LHCN-M2 (cell line): ENCODE measurements at places on chromosomes 5 and 9. TPM values are rescaled to one million over a fixed set of nuclear protein-coding genes. Genes with fewer than 3 reads are reported as not detected.

DNA sequence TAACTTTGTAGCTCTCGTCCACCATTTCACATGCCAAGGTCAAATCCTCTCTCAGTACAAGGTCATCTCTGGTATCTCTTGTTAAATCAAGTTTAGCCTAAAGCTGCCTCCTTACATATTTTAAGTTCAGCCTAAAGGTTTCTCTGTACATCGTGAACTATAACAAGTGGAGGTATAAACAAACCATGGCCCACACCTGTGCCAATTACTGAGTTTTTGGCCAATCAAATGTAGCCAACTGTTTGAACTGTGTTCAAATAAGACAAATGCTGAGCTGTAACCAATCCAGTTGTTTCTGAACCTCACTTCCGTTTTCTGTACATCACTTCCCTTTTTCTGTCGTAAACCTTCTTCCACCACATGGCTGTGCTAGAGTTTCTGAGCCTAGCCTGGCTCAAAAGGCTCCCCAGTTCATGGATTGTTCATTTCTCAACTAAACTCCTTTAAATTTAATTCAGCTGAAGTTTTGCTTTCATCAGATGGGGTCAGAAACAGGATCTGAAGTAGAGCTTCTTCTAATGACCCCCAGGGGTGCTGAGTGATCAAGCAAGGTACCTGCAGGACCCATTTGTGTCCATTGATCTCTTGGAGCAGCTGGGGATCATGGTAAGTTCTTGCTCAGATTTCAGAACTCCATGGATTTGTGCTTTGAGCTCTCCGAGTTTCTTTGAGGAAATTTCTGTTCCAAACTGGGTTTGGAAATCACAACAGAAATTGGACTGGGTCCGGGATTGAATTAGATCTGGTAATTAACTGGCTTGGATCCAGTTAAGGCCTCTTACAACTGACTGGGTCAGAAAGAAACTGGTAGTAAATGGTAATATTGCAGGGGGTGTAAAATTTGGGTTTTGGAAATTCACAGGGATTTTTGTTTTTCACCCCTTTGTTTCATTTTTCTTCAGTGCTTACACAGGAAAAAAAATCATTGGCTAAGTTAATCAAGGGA, 11.0 kb upstream of the NANS start:
- DNase-seq, result peak; percentile 71

- DNase-seq, result peak; percentile 67
Observed at GRCh38 chr9:92790542-92791527, 26.2 kb upstream of the BICD2 start.

CDKN2B gene
- total RNA-seq, result 8.8 and 14.2 TPM in 2 replicates

DNA sequence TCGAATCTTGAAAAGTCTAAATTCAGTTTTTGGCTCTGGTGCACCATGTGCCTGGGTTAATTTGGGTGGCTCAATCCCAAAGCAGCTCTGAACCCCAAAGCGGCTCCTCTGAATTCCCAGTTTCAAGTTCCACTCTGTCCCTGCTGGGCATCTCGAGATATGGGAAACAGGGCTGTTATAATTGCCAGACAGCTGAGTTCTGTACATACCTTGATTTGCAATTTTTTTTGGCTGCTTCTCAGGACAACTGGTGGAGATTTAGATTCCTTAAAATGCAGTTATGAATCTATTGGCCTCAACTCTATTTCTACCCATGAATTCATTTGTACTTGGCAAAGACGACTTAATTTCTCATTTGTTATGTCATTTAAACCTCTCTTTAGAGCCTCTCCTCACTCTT, 808.5 kb downstream of the TLE4 start:
- no peak for DNase-seq

DNA sequence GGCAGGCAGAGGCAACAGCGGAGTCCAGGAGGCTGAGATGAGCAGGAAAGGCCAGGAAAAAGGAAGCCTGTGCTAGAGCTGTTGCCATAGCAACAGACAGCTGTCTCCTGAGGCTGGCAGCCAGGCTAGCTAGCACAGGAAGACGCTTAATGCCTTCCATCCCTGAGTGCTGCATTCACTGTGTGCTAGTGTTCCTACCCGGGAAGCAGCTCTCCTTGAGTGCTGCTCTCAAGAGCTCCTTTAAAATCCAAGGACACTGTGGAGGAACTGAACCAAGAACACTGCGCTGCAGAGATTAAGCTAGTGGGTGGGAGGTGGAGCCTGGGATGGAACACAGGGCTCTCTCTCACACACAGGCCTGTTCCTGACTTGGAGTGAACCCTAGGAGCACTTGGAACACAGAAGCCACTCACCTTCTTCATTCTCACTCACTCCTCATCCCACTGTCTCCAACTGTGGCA, 53.5 kb upstream of the IL7R start:
- peak; percentile 85 for DNase-seq

- DNase-seq, result no peak
Observed at GRCh38 chr5:42250-42649, 49.7 kb upstream of the PLEKHG4B start.

GRCh38 chr9:112789473-112789872, 38.9 kb downstream of the SNX30 start:
- no peak for DNase-seq

CMBL gene
- 2.9 and 4.0 TPM in 2 replicates for total RNA-seq

- DNase-seq, result no peak
Observed at GRCh38 chr5:156239800-156240199, 87.2 kb upstream of the SGCD start.

GRCh38 chr5:75961818-75962217, 121.4 kb upstream of the SV2C start:
- DNase-seq, result no peak

GRCh38 chr5:155485386-155485785, 471.8 kb downstream of the KIF4B start:
- no peak for DNase-seq

DNA sequence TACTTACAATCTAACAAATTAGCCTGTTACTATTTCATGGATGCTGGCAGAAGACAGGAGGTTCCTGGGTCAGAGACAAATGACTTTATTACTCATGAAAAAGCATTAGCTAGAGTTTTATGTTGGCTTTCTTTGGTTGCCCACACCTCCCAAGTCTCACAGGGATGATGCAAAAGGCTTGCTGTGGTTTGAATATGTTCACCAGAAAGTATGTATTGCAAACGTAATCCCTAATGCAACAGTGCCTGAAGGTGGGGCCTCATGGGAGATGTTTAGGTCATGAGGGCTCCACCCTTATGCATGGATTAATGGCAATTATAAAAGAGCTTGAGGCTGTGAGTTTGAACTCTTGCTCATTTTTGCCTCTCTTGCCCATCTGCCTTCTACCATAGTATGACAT, 28.5 kb downstream of the DPYSL3 start:
- peak; percentile 26 for DNase-seq

C9orf72 gene
- total RNA-seq, result 4.9 and 5.7 TPM in 2 replicates

SIL1 gene
- total RNA-seq, result 37.0 and 41.4 TPM in 2 replicates

DNA sequence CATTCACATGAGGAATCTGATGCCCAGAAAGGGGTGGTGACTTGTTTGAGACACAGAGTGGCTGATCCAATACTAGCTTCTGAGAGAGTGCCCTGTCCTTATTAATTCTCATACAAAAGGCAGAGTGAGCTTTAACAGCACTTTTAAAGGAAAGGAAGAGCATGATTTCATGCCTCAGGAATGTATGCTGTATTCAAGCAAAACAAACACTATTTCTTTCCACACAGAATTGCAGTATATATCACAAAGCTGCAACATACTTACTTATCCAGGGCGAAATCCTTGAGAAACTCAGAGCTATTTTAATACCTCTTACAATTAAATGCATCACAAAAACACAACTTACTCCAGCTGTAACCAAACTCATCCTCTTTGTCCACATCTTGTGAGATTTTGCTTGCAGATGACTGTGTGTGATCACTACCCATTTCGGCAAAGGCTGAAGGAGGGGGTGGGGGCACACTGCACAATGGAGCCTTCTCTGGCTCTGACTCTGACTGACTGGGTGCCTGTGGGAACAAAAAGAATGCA, 139.8 kb downstream of the MPDZ start:
- DNase-seq, result peak; percentile 79

DNA sequence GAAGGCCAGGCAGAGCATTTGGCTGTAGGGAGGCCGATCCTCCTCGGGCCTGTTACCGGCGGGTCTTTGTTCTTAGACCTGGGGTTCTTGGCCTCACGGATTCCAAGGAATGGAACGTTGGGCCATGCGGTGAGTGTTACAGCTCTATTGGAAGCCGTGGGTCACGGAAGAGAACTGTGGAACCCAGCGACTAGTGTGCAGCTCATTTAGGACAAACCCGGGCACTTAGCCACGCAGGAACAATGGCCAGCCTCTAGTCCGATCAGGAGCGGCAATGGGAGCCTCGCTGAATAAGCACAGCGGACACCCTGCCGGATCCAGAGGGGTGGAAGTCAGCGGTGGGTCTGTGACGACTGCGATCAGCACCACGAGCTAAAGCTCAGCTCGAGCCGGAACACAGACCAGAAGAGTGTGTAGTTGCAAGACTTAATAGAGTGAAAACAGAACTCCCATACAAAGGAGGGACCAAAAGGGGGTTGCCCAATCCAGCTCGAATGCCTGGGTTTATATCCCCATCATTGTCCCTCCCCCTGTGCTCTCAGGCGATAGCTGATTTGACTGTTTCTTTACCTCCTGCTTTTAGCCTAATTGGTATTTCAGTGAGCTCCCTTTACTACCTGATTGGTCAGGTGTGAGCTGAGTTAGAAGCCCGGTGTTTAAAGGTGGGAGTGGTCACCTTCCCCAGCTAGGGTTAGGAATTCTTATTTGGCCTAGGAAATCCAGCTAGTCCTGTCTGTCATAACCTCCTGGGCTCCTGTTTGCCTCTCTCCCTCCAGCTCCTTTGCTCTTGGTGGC, 53.7 kb upstream of the RPL26L1 start:
- DNase-seq, result no peak

IRX4 gene
- not detected in 2 replicates for total RNA-seq

MYMK gene
- 0.63 TPM in 1 of 2 replicates, not detected in the other for total RNA-seq
